ENCODE measurements at places on chromosomes 12 and 14.

GRCh38 chr12:127106697-127107096, 1160.3 kb upstream of the TMEM132C start:
- DNase-seq, result no peak

DNA sequence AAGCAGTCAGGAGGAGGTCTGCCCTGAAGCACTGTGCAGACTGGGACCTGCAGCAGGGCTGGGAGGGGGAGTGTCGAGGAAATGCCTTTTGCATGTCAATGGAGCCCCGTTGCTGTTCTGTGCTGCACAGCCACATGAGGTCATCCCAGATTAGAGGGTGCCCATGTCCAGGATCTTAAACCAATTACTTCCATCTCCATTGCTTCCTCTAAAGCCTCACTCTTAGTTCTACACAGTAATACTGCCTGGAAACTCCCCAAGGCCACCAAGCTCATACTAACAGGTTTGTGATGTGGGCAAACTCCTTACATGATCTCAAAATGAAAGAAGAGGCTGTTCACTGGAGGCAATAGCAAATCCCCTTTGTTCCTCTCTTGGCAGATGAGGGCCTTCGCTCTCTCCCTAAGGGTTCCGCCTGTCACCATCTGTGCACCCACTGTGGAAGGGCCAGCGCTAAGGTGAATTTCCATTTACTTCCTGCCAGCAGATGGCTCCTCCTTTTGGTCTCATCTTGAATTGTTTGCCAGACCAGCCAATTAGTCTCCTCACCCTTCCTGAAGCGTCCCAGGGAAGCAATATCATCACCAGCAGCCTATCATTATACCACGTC, 35.4 kb upstream of the LTA4H start:
- no peak for DNase-seq

DNA sequence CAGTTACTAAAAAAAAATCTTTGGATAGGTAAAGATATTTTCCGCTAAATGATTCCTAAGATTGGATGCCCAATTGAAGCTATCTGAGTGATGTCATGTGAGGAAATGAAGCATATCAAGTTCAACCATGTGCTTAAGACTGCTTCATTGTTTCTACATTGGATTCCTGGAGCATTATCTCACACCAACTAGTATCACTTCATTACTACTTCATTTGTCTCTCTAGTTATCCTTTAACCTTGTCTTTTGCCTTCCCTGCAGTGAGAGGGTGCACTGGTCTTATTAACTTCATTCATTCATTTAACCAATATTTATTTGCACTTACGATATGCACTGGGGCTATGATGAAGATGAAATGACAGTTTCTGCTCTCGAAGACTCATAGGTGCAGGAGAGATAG, 198.1 kb downstream of the SLC38A4 start:
- no peak for DNase-seq

DNA sequence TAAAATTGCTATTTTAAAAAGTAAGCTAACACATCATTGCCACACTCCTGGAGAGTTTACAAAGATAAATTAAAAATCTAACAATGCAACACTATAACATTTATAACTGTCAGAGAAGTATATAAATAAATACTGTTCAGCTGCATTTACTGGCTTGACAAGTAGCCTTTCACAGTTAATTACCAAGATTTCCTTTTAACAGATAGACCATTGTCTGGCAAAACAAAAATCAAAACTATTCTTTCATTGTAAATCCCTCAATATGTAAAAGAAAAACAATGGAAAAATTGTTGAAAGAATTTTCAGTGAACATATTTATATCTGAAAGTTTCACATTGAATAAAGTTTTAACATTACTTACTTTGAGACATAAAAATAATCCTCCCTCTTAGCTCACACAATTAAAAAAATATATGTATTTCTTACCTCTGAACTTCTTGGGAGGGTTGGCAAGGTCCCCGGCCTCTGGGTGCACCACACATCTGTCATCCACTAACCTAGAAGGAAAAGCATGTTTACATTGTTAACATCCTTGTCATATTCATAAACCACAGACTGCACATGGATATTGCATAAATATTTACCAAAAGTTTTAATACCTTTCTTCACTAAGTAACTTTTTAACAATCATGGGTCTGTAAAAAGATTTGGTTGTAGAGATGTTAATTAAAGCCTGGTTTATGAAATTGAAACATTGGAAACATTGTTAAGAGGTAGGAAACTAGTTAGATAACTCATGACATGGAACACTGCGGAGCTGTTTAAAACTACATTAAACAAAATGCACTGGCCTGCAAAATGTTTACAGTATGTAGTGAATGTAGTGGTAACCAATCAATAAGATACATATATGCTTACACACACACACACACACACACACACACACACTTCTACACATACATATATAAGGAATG, 43.0 kb downstream of the ITPR2 start:
- no peak for DNase-seq

DNA sequence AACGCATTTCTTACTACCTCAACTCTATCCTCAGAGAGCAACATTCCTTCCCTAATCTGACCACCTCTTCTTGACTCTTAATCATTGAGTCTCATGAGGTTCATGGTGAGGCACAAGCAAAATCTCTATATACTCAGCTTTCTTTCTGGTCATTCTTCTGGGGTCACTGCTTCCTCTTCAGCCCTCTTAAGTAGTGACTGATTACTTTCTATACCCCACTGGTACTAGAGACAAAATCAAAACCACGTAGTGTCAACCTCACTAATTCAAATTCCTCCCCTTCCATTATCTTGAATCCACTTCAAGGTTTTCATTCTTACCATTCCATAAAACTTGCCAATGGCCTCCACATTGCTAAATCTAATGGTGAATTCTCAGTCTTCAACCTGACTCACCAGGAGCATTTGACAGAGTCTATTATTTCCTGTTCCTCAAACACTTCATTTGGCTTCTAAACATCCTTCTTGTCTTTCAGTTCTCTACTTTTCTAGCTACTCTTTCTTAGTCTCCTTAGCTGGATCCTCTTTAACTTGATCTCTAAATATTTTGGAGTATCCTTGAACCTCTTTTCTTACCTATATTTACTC, 6.8 kb downstream of the WDHD1 start:
- DNase-seq, result no peak

DNA sequence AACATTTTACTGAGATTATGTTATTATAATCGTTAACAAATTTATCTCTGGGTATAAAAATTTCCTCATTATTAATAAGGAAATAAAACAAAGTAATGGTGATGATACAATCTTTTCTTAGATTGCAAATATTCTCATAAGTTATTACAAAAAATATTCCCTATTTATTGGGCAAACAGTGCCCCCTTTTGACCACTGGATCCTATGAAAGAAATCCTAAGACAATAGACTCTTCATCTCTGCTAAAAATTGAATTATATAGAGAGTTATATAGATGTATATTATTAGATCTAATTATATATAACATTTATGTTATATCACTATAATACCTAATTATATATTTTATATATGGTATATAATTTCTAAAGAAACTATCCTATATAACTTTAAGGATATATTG, 94.2 kb upstream of the FGD4 start:
- DNase-seq, result peak; percentile 17

DNA sequence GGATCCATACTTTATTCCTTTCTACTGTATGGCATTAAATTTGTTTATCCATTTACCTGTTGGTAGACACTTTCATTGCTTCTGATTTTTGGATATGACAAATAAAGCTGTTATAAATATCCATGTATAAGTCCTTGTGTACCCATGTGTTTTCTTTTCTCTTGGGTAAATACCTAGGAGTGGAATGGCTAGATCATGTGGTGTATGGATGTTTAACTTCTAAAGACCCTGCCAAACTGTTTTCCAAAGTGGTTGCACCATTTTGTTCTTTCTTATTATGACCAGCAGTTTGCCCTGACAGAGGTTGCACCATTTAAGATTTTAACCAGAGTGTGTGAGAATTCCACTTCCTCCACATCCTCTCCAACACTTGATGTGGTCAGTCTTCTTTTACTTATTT, 6.0 kb upstream of the DAZAP2 start:
- DNase-seq, result no peak

GRCh38 chr14:31286456-31287293, 79.1 kb upstream of the HECTD1 start:
- peak; percentile 27 for DNase-seq

- DNase-seq, result no peak
Observed at GRCh38 chr12:2129076-2129475, 76.3 kb downstream of the CACNA1C start.
